ENCODE measurements at places on chromosomes 11 and 22.
A peak's percentile ranks its signal among the peaks of the same experiment; 100 is the strongest.

DNA sequence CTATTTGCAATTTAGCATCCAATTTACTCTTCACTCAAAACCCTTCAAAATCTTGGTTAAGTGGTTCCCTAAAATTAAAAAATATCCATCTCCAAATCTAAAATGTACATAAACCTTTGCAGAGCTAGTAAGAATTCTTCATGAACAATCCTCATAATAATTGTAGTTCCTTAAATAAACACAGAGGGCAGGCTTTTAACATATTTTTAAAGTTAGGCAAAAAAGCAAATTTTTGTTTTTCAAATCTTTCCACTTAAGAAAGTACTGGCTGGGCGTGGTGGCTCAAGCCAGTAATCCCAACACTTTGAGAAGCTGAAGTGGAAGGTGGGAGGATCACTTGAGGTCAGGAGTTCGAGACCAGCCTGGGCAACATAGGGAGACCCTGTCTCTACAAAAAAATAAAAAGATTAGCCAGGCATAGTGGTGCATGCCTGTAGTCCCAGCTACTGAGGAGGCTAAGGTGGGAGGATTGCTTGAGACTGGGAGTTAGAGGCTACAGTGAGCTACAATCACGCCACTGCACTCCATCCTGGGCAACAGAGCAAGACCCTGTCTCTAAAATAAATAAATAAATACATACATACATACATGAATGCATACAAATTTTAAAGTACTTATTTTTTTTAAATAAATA lies 25.1 kb upstream of the PLAAT3 start:
- DNase-seq = no peak

GRCh38 chr11:6453152-6453551 lies 12.4 kb upstream of the HPX start:
- no peak for DNase-seq

DNA sequence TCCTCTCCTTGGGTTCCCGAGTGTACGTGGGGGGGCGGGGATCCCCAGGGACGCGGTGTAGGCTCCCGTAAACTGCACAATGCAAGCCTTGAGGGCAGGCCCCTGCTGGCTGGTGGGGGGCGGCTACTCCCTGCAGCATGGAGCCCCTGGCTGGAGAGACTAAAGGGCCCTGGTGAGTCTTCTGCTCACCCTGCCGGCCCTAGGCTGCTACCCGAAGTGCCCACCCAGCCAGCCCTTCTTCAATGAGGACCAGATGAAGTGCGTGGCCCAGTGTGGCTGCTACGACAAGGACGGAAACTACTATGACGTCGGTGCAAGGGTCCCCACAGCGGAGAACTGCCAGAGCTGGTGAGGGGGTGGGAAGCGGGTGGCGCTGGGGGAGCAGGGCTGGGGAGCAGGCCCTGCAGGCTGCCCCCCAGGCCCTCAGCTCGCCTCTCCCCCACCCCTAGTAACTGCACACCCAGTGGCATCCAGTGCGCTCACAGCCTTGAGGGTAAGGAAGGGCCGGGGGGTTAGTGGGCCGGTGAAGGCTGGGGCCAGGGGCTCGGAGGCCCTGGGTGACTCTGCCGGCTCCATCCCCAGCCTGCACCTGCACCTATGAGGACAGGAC lies 16.8 kb downstream of the MUC5B start:
- no peak for DNase-seq

DNA sequence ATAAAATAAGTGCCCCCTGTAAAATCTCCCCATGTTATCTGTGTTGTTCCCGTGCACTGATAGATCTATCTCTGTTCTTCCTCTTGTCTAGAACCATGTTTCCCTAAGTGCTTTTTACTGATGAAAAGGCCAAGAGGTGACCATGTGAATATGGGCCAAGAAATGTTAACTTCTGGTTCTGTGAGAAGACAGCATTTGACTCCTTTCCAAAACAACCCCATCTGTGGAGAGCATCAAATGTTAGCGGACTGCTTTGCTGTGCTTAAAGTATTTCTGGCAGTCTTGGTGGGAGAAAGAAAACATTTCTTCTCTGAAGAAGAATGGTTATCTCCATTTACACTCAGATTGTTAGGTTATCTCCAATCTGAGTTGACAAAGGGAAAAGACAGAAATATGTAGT lies 58.6 kb upstream of the GUCY1A2 start:
- DNase-seq = no peak

DNA sequence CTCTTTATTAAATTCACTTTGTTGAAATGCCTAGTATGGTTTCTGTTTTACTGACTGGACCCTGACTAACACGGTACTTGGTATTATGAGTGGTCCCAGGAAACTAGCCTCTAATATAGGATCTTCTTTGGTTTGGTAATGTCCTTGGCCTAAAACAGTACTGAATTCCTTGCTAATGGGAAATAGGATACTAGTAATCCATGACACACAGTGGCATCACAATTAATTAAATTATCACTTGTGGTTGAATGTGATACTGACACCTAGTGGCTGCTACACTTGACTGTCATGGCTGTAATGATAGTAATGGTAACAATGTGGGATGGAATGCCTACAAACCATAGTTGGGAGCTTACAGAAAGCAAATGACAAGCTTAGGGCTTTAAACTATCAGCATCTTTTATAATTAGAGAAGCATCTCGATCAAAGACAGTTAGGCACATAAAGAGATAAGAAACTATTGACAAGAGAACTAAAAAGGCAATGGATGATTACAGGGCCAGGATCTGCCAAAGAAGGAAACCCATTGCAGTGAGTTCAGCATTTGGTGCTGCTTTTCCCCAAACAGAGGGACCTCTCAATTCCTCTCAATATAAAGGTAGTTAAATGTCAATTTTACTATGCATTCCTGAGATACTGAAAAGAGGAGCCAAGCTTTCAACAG lies 8.6 kb downstream of the DNHD1 start:
- DNase-seq = no peak

GRCh38 chr22:40449676-40450035 lies 79.3 kb downstream of the SGSM3 start:
- DNase-seq = no peak

- DNase-seq = no peak
These were observed 29.7 kb downstream of the TRMU start for GRCh38 chr22:46365166-46365624.

- no peak for DNase-seq
These were observed 27.0 kb upstream of the MUC5B start for GRCh38 chr11:1195682-1196515.

DNA sequence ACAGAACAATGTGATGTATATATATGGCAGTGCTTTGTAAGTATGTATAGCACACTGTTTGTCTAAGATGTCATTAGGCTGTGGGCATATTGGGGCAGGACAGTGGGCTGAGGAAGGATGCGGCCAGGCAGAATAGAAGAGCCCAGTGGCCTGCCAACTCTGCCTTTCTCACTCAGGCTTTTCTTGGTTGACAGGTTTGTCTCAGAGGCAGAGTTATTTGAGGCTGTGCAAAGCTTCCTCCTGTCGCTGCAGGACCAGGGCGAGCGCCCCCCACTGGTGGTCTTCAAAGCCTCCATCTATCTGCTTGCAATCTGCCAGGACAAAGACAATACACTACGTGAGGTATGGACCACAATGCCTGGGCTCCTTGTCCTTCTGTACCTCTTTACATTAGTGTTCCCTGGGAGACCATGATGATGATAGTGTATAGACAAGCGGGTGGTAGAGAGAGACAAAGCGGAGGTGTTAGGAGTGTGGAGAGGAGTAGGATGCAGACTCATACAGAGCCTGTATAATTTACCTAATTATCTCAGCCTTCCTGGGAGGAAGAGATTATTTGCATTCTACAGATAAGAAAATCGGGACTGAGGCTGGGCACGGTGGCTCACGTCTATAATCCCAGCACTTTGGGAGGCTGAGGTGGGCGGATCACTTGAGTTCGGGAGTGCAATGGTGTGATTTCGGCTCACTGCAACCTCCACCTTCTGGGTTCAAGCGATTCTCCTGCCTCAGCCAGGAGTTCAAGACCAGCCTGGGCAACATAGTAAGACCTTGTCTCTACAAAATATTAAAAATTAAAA lies 37.3 kb upstream of the CCDC134 start:
- peak; percentile 59 for DNase-seq

GRCh38 chr11:61905801-61906521 lies 11.4 kb downstream of the RAB3IL1 start:
- no peak for DNase-seq
